ENCODE measurements at places on chromosomes 7 and 10.

DNA sequence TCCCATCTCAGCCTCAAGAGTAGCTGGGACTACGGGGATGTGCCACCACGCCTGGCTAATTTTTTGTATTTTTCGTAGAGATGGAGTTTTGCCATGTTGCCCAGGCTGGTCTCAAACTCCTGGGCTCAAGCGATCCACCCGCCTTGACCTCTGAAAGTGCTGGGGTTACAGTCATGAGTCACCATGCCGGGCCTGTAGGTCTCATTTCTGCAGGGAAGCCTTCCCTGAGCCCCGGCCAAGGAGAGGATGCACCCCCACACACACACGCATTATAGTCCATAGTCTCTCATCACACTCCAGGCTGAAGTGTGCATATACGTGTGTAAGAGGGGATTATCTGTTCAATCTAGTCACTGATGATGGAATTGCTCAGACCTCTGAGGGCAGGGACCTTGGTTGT, 29.3 kb downstream of the KCNMA1 start:
- DNase-seq: no peak

- no peak for DNase-seq
These were observed 56.4 kb downstream of the TMEM106B start for GRCh38 chr7:12267542-12267941.

DNA sequence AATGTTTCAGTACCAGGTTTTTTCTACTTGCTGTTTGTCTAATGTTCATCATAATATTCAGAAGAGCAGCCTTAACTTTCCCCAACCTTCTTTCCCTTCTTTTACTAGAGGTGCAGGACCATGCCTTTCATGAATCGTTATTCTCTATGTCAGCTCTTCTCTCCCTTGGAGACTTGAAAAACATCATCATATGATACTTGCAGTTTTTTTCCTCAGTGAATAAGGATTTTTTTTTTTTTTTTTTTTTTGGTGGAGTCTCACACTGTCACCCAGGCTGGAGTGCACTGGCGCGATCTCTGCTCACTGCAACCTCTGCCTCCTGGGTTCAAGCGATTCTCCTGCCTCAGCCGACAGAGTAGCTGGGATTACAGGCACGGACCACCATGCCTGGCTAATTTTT, 30.1 kb downstream of the SMNDC1 start:
- no peak for DNase-seq

- DNase-seq: no peak
These were observed 51.9 kb upstream of the COMTD1 start for GRCh38 chr10:75287697-75288096.

DNA sequence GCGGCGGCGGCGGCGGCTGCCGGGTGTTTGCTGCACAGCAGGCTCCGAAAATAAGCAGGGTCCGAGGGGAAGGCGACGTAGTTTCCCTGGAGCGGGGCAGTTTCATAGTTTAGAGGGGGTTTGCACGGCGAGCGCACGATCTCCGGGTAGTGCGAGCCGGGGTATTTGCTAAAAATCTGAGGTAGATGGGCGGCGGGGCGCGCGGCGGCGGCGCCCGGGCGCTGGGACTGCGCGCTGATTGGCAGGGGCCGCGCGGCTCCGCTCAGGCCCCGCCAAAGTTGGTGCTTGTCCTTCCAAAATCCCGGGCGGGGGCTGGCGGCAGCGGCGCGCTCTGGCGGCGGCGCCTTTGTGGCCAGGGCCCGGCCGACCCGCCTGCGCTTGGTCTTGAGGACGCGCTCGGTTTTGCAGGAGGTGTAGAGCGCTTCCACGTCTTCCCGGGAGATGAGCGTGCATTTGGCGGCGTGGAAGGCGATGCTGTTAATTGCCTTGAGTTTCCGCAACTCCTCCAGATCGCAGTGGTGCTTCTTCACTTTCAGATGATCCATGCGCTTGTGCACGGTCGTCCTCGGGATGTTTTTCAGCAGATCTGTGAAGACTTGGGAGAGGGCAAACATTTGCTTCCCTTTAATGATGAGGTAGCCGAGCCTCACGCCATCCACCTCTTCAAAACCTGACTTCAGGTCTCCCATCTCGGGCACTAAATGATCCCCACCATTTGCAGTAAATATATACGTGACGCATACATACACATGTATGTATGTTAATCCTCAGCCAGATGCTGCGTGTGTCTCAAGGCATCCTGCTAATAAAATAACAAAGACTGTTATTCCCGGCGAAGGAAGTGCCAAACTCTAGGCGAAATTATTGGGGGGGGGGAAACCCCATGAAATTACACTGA, 8.1 kb downstream of the SKIDA1 start:
- DNase-seq: no peak

DNA sequence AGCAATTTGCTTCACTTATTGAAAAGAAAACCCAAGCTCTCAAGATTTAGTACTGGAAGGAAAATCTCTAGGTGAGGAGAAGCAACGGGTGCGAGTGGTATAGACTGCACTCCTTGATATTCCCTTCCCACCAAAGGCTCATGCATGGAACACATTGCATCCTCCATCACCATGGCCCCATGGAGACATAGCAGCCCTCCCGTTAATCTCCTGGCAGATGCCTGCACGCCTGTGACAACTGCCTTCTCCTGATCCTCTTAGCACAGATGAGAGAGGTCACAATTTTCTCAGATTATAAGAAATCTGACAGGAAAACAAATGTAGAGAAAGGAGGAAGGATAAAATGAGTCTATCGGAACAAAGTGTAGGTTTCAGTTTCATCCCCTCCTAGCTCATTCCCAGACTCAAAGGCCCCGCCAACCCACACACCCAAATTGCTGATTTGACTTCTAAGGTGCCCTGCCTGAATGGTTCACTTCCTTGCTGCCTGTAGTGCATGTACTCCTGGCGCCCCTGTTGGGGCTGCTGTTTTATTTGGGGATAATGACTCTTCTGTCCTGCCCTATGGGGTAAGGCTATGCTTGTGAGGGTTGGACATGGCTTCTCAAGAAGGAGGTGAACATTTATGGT, 50.0 kb downstream of the PLXNA4 start:
- DNase-seq: no peak

GRCh38 chr10:117533507-117534281, 8.9 kb upstream of the EMX2 start:
- no peak for DNase-seq

DNA sequence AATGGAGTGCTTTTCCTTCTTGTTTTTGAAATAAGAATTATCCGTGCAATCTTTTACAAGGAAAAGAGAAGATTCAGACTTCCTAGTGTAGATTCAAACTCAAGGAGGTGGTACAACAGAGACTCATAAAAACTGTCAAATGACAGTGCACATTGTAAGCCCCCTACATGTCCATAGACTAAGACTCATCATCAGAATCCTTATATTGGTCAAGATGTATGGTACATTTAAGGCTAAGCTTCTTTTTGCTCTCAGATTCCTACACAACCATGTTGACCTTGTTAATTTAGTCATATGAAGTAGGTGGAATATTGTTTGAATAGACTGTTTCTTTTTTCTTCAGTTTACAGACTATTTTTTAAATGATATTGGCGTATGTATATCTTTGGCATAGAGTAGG, 11.6 kb downstream of the CD36 start:
- no peak for DNase-seq

GRCh38 chr7:38187794-38188440, 9.9 kb downstream of the STARD3NL start:
- DNase-seq: no peak

DNA sequence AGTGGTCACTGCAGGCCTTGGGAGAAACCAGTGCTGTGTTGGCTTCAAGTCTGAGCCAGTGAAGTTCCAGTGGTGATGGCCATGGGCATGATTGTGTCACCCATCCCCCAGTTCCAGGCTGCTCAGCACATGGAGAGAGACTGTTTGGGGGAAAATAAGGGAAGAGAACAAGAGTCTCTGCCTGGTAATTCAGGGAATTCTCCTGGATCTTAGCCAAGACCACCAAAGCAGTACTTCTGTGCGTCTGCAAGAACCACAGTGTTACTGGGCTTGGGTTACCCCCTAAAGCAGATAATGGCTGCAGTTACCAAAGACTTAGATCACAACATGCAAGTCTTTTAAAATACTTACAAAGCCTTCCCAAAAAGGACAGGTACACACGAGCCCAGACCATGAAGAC, 225.0 kb upstream of the SEMA3C start:
- DNase-seq: no peak

DNA sequence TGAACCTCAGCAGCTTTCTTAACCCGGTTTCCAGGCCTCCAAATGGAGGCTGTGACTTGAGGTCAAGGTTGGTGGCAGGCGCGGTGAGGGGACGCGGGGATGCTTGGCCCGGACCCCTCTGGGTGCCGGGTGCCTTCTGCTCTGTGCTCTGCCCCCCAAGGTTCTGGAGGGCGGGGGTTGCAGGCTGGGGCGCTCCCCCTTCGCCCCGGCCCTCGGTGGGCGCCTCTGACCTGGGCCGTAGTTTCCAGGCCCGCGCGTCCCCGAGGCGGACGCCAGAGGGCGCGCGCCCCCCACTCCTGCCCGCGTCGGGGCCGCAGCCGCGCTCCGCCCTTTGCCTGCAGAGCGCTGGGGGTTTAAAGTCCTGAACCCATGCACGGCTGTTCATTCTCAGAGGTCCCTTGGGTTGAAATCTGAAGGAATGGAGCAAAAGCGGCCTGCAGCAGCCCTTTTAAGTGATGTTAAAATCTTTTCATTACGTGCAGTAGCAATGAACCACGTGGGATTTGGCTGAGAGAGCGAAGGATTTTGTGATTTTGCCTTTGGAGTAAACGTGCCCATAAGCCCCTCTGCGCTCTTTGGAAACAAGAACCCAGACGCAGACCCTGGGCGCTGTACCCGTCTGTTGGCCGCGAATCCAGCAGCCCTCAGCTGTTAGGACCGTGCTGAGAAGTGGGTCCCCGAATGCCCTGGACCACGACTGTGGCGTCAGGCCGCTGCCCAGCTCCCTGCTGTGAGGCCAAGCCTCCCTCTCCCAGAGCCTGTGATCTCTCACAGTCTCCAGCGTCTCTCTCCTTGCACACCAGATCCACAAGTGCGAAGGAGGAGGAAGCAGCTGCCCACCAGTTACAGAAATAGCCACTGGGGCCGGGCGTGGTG, 135.0 kb downstream of the ACTR3B start:
- peak; percentile 5 for DNase-seq

DNA sequence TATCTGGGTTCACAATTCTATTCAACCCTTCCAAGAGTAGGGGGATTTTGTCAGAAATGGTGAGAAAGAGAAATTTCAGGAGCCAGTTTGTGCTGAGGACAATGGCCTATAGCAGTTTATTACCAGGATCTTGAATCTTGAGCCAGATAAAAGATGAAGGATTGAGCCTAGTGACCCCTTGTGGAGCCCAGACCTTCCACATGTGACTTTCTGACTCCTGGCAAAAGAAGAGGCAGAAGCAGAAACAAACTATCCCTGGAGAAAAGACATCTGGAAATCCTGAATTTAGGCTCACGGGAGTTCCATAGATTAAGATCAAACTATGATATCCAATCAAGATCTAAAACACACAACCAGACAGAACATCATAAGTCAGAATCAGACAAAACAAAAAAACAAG, 60.9 kb upstream of the CHRM2 start:
- no peak for DNase-seq

GRCh38 chr10:90977162-90977854, 56.4 kb upstream of the ANKRD1 start:
- DNase-seq: no peak

DNA sequence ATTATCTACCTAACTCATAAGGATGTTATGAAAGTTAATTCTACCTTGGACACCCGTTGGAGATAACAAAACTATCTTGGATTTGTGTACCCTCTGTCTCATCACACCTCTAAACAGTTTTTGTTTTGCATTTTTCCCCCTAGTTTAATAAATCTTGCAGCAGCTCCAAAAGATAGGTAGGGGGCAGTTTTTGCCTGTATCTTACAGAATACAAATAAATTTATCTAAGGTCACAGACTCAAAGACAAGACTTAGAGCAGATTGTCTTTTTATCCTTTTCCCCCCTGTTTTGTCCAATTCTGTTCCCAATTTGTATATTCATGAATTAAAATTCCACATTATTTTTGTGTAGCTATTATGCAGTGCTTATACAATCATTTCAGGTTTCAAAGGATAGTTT, 5.0 kb upstream of the SORCS1 start:
- no peak for DNase-seq

DNA sequence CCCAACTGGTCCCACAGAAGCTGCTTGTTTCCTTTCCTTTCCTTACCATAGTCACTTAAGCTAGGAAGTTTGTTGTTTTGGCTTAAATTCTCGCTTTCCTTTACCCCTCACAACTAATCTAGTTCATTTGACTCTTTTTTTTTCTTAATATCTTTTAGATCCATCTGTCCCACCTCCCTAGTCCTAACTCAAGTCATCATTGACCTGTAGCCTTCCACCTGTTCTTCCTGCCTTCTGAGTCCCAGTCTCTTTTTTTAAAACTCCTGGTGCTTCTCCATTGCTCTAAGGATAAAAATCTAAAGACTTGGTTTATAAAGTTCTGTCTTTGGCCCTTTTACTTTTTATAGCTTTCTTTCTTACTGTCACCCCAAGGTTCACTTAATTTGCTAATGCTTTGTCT, 47.6 kb downstream of the RALA start:
- no peak for DNase-seq
